ENCODE measurements at places on chromosomes 5 and 9. TPM values are rescaled to one million over a fixed set of nuclear protein-coding genes. Genes with fewer than 3 reads are reported as not detected.
A peak's percentile ranks its signal among the peaks of the same experiment; 100 is the strongest.

HRH2 gene
- 1.8 TPM for total RNA-seq

DNA sequence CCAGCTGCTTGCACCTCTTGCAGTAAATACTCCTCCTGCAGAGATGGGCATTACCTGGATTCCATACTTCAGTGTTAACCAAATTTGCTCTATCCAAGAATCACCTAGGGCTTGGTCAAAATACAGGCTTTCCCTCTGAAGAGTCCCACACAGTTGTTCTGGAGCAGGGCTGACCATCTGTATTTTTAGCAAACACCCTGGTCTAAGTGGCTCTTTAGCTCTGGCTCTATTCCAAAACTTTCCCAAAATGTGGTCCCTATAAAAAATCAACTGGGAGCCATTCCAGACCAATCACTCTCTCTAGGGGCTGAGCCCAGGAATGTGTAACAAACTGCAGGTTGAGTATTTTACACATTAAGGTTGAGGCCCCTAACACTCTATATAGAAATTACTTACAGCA, 153.7 kb downstream of the SPOCK1 start:
- ATAC-seq: no peak

- ATAC-seq: peak; percentile 57
Measured at GRCh38 chr9:95131023-95131943, 186.2 kb downstream of the FANCC start.

GRCh38 chr9:36995927-36996705, 38.0 kb downstream of the PAX5 start:
- ATAC-seq: peak; percentile 23

GRCh38 chr5:104734046-104734445, 1171.5 kb upstream of the NUDT12 start:
- no peak for ATAC-seq

TLR4 gene
- total RNA-seq: 29.8 TPM

- peak; percentile 84 for ATAC-seq
Measured at GRCh38 chr9:37290940-37291485, 131.5 kb upstream of the GRHPR start.

DNA sequence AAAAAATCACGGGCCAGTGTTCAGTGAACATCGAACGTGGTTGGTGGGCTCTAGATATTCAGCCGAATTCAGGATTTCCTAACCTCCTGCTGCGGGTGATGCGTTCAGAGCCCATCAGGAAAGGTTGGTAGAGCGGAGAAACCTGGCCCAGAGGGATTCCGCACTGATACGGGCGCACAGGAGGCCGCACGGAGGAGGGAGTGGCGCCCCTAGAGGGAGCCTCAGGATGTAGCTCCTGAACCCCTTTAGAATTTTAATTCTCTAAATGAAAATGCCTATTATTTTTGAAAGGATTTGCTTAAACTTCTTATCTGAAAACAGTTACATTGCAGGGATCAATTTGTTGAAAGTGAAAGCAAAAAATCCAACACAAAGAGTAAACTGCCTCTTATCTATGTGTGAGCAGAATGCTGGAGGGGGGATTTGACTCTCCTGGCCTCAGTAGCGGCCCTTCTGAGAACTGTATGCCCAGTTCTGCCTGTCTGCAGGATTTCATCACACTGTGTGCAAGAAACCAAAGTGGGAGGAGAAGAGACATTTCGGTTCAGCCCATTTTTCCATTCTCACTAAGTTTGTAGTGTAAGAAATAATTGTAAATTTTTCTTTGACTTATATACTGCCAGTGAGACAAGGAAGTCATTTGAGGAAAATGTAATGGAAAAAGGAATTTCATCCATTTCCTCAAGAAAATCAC, 75.9 kb downstream of the TENT4A start:
- no peak for ATAC-seq

GRCh38 chr9:16419124-16419523, 451.3 kb downstream of the BNC2 start:
- ATAC-seq: no peak

LHX3 gene
- not detected for total RNA-seq

GRCh38 chr5:149450199-149450598, 71.1 kb upstream of the IL17B start:
- peak; percentile 76 for ATAC-seq

PCDHA9 gene
- total RNA-seq: not detected

DNA sequence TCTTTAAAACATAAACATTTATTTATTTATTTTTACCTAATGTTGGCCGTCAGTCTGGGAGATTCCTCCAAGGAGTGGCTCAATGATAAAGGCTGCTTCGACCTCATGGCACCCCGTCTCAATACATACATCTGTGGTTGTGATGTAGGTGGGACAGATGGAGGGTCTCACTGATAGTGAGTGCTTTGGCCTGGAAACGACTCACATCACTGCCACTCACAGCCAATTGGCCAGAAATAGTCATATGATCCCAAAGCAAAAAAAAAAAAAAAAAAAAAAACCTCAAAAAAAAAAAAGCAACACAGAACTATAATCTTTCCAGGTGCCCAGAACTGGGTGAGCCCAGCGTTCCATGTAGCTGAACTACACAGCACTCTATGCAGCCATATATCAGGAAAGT, 125.4 kb downstream of the PSAT1 start:
- ATAC-seq: no peak

DNA sequence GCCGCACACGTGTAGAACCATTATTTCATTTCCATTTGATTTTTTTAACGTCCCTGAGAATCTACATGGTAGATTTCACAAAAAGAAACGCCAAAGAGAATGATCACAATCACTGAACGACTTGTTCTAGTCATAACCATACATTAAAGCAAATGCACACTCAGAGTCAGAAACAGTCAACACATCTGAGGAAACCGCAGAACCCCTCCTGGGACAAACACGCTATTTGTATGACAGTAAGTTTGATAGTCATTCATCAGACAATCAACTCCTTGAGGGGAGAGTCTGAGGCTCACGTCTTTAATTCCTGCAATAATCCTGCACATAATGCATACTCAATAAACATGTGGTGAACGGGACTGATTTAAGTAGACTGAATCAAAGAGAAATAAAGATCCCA, 129.2 kb downstream of the MED27 start:
- no peak for ATAC-seq

DNA sequence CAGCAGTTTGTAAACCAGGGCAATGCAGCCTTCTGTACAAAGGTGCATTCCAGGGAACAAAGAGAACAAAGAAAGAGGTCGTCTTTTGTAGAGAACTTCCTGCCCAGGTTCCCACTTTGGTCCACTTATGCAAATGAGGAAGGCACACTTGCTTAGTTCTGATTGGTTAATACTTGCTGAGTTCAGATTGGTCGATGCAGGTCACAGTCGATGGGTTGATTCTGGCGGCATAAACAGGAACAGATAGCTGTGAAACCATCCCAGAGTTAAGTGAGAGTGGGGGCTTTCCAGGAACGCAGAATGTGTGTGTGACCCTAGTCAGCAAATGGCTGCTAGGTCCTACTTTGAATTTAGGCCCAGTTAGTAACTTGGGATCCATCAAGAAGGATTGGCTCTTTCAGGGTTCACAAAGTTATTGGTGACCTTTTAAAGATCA, 1.8 kb upstream of the ADAMTS13 start:
- no peak for ATAC-seq

DNA sequence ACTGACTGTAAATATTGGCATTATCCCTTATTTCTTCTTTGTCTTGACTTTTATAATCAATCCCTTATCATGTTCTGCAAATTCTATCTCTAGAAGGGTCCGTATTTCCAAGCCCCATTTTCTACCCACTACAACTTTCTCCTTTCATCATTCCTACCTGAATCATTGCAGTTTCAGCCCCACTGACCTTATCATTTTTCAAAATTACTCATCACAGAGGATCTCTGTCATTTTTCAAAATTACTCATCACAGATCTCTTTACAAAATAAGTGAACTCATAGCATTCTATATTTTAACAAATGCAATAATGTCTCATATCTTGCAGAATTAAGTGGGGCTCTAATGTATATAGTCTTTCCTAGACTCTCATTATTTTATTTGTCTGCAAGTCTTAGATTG, 256.9 kb upstream of the COX7C start:
- no peak for ATAC-seq

DNA sequence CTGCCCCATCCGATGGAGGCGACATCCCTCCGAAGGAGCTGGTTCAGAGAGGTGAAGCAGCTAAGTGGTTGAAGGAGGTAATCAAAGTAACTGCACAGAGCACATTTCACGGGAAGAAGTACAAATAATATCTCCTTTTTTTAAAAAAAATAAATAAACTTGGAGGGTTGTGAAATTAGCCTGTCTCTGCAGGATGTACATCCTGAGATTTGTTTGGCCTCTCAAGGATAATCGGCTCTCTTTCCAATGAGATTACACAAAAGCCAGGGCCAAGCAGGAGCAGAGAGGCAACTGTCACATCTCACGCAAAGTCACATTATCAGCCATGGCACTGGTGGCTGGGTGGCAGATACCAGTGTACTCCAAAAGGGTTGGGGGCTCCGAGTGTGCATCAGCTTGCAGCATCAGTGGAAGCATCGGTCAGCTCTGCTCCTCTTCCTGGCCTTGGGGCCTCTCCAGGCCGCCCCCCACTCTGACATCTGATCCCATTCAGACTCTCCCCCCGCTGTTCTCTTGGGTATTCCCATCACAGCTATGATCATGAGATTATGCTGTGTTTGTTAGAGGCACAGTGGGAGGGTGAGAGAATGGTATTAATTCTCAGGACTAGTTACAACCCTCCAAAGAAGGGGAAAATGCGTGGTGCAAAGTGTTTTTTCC, 109.9 kb downstream of the UGCG start:
- ATAC-seq: no peak

STPG3 gene
- total RNA-seq: not detected
